AG20443 (cell line): ENCODE measurements at places on chromosomes 1 and 21.

DNA sequence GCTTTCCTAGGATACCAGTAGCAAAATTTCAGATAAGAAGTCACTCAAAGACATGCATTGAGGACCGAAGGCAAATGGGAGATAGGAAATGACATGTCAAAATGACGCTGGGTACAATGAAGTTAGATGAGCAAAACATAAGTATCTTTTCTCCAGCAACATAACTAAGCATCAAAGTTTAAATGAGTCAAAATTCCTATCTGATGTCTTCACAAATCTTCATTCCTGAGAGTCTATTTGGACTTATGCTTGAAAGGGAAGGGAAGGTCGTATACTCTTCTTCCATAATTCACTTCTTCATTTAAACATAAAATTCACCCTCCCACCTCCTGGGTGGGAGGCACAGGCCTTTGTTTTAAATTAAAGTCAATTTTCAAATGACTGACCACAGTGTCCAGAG is 4.1 kb upstream of the TMEM81 start:
- DNase-seq = peak; percentile 34

GRCh38 chr1:38567401-38567800 is 292.2 kb downstream of the RRAGC start:
- DNase-seq = no peak

- DNase-seq = no peak
Observed at GRCh38 chr1:214029796-214030195, 42.0 kb downstream of the PROX1 start.

DNA sequence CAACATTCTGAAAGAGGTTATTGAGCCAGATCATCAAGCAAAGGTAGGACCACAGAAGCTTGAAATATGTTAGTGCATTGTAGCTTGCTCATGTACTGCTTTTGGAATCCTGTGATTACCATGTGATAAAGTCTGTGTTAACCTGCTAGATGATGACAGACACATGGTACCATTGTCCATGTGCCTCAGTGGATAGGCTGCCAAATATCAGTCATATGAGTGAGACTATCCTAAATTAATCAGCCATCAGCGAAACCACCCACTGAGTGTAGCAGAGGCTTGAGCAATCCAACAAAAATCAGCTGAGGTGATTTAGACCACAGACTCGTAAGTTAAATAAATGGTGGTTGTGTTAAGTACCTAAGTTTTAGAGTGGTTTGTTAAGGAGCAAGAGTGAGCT is 32.7 kb upstream of the CRB1 start:
- no peak for DNase-seq

DNA sequence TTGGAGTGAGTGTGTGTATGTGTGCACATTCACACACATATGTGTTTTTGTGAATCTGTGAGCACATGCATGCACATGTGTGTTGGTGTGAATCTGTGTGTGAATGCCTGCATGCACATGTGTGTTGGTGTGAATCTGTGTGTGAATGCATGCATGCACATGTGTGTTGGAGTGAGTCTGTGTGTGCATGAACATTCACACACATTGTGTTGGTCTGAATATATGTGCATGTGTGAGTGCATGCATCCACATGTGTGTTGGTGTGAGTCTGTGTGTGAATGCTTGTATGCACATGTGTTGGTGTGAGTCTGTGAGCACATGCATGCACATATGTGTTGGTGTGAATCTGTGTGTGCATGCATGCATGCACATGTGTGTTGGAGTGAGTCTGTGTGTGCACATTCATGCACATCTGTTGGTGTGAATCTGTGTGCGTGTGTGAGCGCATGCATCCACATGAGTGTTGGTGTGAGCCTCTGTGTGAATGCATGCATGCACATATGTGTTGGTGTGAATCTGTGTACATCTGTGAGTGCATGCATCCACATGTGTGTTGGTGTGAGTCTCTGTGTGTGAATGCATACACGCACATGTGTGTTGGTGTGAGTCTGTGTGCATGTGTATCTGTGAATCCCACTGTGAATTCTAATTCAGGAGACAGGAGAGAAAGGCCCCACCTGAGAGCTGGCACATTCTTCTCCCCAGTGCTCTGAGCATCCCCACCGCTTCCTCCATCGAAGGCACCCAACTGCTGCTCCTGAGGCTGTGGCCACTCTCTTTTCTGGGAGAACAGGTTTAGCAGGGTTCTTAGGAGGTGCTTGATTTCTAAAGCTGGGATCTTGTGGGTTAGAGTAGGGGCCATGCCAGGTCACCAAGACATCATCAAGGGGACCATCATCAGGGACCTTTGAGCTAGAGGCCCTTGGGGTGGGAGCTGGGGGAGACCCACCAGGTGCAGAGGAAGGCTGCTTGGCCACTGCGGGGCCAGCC is 117.5 kb upstream of the ARHGEF16 start:
- no peak for DNase-seq

DNA sequence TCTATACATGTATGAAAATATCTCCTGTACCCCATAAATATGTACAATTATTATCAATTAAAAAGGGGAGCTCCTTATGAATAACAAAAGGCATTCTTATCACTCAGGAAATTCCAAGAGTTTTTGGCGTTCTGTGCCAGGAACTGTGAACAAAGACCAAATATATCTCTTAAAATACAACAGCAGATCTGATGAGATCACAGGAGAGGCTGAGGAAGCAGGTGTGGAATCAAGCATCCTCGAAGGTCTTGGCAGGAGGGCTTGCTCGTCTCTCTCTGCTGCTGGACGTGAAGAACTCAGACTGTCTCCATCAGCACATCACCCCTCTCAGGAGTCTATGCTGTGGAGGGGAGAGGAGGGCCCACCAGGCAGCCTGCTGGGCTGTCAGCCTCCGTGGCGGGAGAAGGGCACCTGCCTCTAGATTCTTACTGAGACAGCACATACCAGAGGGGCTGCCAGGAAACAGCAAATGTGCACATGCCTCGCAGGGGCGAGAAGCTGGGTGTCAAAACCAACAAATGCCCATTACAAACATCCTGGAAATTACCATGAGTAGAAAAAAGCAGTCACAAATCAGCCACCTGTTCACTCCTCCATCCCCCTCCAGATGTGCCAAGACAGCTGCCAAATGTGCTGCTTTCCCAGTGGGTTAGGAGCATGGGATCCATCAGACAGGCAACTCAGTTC is 30.8 kb upstream of the FAM89A start:
- no peak for DNase-seq

GRCh38 chr1:172561252-172561651 is 28.3 kb downstream of the SUCO start:
- DNase-seq = peak; percentile 19

GRCh38 chr1:7552402-7552801 is 218.7 kb upstream of the VAMP3 start:
- DNase-seq = no peak
